Stimulated activated CD4-positive, alpha-beta T cell treated with anti-CD3 and anti-CD28 coated beads, Interleukin-12 subunit alpha, Interleukin-12 subunit beta, amount 100 ng/mL, for 24 hours (primary cell): ENCODE measurements at places on chromosomes 7 and 10.

- DNase-seq: no peak
Observed at GRCh38 chr7:157944734-157945291, 608.0 kb downstream of the DNAJB6 start.

DNA sequence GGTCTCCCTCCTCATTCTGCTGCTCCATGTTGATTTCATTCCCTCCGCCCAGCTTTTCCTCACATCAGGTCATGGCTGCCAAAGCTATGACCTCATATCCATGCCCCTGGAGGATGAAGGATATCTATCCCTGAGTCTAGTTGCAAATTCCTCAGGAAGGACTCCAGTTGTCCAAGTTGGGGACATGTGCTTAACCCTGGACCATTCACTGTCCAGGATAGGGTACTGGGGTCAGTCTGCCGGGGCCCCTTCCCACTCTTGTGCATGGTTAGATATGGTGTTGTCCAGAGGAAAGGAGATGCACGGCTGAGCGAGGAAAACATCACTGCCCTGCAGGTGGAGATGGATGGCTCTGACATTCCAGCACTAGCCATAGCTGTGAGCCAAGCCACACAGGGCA, 51.9 kb upstream of the COMTD1 start:
- no peak for DNase-seq

- no peak for DNase-seq
Observed at GRCh38 chr10:72483471-72483870, 128.8 kb upstream of the DNAJB12 start.

- DNase-seq: no peak
Observed at GRCh38 chr7:117065571-117066150, 112.4 kb downstream of the ST7 start.

GRCh38 chr10:4062751-4063150, 277.7 kb upstream of the KLF6 start:
- no peak for DNase-seq

- DNase-seq: no peak
Observed at GRCh38 chr10:67296926-67297325, 371.1 kb downstream of the LRRTM3 start.

GRCh38 chr7:66604198-66604597, 24.5 kb upstream of the KCTD7 start:
- no peak for DNase-seq

- DNase-seq: no peak
Observed at GRCh38 chr10:113712755-113713639, 33.3 kb downstream of the CASP7 start.

DNA sequence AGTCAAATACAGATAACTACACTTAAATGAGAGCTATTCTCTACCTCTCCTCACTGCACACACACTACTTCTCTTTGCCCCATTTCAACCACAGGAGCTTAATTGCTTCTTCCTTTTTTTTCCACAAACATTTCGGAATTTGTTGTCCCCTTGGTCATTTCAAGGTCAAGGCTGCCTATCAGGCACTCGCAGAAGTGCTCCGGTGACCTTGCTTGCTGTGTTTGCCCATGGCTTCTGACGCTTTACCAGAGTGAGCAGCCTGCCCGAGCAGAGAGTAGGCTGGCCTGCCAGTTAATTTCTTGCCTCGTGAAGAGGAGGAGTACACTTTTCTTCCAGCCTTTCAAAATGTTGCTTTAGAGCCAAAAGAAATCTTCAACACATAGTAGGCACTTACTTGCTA, 297.1 kb upstream of the LRGUK start:
- no peak for DNase-seq

DNA sequence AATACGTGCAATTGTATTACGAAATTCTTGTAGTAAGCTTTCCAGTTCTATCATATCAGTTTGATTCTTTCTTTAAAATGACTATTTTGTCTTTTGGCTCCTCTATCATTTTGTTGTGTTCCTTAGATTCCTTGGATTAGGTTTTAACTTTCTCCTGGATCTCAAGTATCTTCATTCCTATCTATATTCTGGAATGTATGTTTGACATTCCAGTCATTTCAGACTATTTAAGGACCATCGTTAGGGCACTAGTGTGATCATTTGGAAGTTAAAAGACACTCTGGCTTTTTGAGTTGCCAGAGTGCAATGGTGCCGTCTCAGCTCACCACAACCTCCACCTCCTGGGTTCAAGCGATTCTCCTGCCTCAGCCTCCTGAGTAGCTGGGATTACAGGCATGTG, 45.7 kb upstream of the SFTPD start:
- DNase-seq: no peak

DNA sequence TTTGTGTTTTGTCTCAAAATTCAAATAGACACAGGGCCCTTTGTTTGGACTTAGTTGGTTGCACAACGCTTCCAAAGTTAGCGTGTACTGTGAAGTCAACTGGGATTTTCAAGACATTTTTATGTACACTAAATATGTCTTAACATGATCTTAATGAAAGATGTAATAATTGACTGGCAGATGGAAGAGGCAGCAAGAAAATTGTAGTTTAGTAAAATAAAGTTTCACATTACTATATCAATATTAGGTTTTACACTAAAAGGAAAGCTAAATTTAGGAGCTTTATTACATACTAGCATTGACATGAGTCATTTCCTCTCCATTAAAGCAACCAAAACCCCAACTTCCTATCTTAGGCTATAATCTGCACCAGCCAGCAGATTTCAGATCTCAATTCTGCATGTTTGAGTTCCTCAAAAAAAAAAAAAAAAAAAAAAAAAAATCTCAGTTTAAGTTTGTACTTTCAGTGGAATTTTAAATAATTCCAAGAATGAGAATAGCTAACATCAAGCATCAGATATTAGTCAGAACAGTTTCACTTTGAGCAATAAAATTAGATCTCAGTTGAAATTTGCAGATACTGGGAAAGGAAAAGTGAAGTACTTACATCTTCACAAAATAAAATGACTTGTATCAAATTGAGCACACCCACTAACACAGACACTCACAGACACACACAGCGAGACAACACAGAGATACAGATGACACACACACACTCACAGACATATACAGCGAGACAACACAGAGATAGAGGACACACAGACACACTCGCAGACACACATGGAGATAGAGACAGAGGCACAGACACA, 346.6 kb upstream of the KLF6 start:
- peak; percentile 17 for DNase-seq

- DNase-seq: no peak
Observed at GRCh38 chr10:124703778-124704427, 40.3 kb downstream of the FAM53B start.

- DNase-seq: no peak
Observed at GRCh38 chr10:27366769-27367168, 126.2 kb upstream of the ACBD5 start.

DNA sequence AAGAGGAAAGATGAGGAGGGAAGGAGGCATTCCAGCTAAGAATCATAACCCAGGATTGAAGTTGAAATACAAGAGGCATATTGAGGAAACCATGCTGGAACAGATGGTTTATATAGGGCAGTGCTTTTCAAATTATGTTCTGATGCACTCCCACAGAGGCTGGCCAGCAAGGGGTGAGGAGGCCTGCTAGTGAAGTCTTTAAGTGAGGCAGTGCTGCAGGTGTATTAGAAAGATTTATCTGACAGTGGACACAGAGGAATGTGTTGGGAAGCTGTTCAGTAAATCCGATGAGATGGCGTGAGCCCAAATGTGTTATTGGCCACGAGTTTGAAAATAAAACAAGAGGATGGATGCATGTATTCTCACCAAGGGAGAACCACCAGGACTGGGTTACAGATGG, 28.6 kb downstream of the REEP3 start:
- no peak for DNase-seq

DNA sequence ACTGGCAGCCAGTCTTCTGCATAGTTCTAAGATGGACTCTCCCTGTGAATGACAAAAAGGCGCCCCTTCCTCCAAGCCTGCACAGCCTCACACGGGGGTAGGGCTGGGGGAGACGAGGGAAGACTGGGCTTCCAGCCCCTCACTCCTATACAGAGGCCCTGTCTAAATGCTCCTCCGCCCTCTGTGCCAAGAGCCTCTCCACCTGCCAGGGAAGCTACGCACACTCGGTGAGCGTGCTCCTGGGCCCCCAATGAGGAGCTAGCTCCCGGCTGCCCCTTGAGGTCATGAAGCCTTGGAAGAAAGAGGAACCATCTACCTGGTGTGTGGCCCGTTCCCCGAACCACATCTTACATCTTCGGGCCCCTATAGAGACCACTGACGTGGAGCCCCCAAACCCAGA, 54.8 kb downstream of the CRTAC1 start:
- no peak for DNase-seq

DNA sequence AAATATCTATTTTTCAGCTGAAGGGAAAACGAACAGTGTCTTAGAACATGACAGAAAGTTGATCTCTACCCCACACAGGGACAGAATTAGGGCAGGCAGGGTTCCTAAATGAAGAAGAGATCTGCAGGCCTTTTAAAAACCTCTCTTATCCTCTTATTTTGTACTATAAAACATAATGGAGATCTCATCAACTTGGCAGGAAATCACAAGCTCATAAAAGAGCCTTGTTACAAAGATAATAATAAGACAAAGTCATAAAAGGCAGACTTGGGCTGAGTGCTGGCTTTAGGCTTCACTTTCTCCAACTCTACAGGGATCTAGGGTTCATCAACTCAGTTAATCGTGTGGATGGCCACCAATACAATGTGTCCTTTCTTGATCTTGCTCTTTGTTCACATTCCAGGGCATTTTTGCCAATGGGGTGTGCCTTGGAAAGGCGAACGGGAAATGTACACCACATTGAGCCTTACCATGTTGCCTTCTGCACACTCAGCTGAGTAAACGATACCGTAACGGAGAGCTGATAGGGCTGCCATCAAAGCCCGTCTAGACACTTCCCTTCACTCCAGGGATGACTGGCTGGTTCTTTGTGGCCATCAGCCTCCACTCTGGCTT, 7.1 kb upstream of the TEX36 start:
- no peak for DNase-seq

GRCh38 chr10:44053391-44053790, 331.5 kb downstream of the CXCL12 start:
- DNase-seq: no peak

DNA sequence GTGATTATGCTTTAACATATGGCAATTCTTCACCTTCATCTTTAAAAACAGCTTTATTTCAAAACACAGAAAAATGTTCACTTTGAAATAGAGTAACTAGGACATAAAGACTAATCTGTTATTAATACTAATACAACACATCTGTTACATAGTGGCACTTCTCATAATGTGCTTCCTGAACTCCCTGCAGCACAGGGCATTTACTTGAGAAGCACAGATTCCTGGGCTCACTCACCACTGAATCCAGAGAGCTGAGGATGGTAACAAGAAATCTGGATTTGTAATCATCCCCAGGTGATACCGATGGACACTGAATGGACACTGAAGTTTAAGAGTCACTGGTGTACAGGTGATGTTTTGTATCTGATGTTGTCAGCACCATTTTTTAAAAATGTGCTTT, 96.1 kb downstream of the COL28A1 start:
- no peak for DNase-seq

DNA sequence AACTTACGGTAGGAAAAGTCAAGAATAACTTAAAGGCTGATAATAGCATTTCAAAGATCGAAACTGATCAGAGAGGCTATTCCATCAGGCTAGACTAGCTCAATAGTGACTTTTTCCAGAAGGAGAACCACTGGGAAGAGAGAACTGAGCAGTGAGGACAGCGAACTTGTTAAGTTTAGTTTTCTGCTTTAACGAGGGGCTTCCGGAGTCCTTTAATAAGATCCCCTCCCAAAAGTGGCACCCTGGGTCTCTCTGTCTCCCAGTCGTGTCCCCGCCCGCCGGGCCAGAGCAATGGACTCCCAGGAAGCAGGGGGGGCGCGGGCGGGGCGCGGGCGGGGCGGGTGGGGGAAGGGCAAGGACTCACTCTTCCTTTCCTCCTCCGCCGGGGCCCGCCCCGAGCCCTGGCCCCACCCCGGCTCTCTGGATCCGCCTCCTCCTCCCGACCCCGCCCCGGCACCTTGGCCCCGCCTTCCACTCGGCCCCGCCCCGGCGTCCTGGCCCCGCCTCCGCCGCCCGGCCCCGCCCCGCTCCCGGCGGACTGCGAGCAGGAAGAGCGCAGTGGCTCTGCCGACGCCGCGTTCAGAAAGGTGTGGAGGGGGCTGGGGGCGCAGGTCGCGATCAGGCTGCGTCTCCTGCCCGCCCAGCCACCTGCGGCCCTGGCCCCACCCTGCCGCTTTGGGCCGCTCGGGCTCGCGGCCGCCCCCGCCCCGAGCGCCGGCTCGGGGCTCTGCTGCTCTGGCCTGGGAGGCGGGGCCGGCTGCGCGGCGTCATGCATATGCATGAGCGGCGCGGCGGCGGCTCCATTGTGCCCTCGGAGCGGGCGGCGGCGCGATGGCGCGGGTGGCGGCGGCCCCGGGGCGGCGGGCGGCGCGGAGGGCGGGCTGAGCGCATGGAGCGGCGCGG, at the start of gene ZMIZ2:
Gene ZMIZ2, plus strand, starts transcription at position 803 of the 903 bp plus-strand sequence. CDS start 7,403 bp downstream, outside the sequence.
- peak; percentile 87 for DNase-seq

- no peak for DNase-seq
Observed at GRCh38 chr7:40329601-40330153, 194.9 kb downstream of the SUGCT start.

GRCh38 chr10:52775132-52775647, 2.6 kb upstream of the MBL2 start:
- DNase-seq: no peak

DNA sequence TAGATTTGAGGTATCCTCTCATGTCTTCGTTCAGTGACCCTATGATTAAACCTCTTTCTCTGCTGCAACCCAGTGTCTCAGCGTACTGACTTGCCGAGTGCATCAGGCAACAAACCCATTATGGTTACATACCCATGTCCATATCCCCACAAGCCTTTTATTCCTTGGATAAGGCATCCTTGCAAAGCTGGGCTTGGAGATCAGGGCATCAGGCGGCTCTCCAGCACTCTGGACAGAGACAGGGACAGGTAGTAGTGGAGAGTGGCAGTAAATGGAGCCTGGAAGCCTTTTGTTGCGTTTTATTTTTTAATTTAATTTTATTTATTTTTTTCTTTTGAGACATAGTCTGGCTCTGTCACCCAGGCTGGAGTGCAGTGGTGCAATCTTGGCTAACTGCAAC, 32.0 kb upstream of the NPFFR1 start:
- DNase-seq: no peak

DNA sequence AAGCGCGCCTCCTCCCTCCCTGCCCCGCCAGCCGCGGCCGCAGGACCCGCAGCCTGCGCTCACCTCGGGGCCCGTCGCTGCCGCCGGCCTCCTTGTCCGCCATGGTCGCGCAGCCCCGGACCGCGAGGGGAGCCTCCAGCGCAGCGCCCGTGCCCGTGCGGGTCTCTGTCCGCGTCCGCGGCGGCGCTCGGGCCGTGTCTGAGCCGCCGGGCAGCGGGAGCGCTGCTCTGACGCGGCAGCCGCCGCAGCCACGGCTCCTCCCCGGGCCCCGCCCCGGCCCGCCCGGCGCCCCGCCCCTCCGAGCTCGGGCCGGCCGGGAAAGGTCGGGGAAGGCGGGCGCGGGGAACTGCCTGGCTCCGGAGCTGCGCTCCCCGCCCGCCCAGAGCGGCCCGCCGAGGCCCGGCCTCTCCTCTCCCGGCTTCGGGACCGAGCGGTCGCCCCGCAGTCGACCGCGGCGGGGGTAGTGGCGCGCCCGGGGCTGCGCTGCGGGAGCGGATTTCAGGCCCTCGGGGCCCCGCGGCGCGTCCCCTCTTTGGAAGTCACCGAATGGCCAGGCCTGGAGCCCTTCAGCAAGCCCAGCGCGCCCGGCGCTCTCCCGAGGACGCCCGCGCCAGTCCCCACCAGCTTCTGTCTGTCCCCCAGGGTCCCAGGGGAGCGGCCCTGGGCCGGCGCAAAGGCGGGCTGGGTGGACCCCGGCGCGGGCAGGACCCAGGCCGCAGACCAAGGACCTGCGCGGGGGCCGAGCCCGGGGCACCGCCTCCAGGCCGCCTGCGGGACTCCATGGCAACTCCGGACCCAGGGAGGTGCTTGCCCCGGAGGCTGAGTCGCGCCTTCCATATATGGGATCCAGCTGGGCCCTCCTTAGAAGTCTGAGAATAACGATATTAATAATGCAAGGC, at the start of gene HSPA12A:
Gene HSPA12A, minus strand, starts transcription at position 200 of the 899 bp plus-strand sequence. Its CDS starts 97 bp downstream, at position 103.
- no peak for DNase-seq
